ENCODE measurements at places on chromosomes 3 and 15.

DNA sequence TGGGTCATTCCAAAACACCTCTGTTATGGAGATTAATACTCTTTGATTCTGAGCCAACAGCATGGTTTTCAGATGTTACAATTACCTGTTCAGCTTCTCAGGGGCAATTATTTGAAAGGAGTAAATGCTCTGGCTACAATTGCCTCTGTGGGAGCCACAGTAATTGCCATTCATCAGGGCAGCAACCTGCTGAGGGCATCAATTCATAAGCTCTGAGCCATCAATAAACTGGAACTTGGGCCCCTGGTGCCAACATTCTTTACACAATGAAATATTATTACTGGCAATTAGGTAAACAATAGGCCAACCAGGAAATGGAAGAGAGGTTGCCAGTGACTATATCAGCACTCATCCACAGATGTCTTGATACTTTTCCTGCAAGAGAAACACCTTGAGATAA, 660.8 kb downstream of the MECOM start:
- DNase-seq: no peak

DNA sequence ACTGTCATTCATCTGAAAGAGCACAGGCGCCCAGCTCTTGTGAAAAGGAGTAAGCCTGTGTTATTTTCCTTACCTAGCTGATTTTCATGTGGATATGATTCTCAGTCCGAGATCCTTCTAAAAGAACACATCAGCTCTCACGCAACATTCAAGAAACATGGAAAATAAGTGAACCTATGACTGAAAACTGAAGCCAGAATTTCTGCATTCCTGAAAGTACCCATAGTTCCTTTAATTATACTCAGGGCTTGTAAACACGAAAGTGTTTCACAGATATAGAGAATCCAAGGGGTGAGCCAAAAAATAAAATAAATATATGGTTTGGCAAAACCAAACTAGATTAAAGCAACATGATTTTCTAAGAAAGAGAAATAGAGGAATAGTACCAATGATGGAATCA, 100.8 kb upstream of the CHMP2B start:
- no peak for DNase-seq

DNA sequence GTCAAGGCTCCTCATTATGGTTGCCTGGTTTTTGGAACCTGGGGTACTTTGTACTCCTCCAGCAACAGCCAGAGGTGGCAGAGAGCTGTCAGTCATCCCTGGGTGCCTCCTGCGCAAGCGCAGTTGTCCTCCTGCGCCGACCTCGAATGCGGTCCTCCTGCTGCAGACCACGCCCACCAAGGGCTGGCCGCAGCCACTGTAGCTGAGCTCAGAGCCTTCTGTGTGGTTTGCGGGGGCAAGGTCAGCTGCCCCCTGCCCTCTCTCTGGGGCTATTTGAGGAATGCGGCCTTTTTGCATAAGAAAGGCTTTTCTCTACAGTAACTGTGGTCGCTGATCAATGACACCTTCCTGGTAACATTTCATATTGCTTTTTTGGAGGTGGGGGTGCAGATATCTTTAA, 131.3 kb upstream of the SNRPN start:
- DNase-seq: no peak

DNA sequence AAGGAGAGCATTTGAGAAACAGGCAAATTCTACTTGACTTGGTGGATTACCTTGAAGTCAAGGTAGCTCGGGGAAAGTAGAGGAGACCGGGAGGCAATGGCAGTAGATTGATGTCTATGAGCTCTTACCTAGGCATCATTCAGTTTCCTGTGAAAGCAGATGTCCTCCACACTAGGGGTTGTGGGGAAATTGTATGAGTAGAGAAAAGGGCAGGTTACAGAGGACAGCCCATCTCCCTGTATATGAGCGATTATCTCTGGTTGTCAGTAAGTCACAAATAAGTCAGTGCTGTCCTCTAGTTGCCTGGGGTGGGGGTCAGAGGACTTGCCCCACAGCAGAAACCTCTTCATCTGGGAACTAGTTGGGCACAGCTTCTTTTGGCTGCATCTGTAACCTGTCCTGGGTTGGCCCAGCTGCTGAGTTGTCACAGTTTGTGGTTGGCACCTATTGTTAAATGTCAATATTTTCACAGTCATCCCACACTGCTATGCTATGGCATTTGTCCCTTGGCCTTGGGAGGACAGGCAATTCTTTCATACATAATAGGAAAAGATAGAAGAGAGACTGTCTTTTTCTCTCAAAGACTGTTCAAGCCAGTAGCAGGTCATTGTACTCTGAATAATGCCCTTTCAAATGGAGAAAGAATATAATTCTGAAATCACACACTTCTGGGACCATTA, 53.6 kb upstream of the LRRFIP2 start:
- DNase-seq: no peak

GRCh38 chr3:193087336-193087735, 153.7 kb upstream of the PLAAT1 start:
- no peak for DNase-seq

- no peak for DNase-seq
These were observed 35.7 kb upstream of the ACTL6A start for GRCh38 chr3:179526989-179527391.

GRCh38 chr3:178637802-178638201, 101.6 kb downstream of the KCNMB2 start:
- DNase-seq: no peak

DNA sequence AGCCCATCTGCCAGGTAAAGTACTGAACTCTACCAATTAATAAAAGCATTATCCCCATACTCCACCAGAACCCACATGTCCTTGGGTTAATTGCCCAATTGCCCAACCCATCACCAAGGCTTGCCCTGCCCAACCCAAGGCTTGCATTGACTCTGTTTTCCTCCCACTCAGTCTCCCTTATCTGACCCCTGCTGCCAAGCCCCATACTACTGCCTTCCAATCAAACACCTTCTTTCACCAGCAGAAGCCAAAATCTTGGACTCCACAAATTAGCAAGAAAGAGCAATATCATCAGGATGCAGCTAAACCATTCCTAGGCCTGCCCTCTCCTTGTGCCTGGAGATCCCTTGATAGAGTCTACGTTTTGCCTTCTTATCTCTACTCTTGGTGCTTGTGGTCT, 602.9 kb downstream of the NTRK3 start:
- no peak for DNase-seq

GRCh38 chr3:100443690-100444089, 42.4 kb downstream of the LNP1 start:
- DNase-seq: no peak

GRCh38 chr3:55571913-55572312, 84.8 kb upstream of the WNT5A start:
- no peak for DNase-seq

- no peak for DNase-seq
These were observed 348.6 kb upstream of the CCDC54 start for GRCh38 chr3:107028626-107029025.

DNA sequence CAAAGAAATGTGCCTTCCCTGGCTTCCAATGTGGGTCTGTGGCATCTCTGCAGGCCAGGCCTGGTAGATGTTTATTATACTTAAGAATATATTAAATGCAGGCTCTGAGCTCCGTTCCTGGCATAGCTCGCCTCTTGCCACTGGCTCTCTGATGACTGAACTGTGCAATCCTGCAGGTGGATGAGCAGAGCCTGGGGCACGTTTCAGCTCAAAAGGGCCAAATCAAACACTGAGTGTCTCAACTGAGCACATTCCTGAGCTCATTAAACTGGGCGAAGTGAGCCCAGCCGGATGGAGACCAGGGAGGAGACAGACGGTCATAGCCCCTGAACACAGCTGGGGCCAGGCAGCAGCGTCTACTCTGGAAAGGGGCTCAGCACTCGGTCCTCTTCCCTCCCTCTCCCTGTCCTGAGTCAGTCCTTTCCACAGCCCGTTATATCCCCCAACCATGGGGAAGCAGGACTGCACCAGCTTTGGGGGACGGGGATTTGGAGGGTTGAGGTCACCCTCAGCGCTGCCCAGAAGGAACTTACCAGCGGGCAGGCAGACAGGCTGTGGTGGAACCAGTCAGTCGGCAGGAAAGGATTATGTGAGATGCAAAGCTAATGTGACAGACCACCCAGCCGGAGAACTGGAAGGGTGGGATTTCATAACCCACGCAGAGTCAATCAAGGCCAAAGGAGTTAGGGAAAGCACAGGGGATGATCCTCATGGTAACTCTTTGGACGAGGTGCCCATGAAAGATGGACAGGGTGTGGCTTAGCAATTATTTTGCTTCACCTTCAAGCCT, 77.4 kb upstream of the ANKRD34C start:
- no peak for DNase-seq

- no peak for DNase-seq
These were observed 33.6 kb downstream of the MORF4L1 start for GRCh38 chr15:78906316-78906620.

- no peak for DNase-seq
These were observed 34.2 kb downstream of the TXNRD3 start for GRCh38 chr3:126620738-126621137.

DNA sequence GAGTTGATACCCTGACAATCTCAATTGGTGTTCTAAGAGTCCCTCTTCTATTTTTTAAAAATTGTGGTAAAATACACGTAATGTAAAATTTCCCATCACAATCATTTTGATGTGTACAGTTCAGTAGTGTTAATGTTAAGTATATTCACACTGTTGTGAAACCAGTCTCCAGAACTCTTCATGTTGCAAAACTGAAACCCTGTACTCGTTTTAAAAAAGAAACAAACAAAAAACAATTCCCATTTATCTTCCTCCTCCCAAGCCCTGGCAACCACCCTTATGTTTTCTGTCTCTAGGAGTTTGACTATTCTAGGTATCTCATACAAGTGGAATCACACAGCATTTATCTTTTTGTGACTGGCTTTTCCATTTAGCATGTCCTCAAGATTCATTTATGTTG, 28.7 kb upstream of the ALPK3 start:
- no peak for DNase-seq

DNA sequence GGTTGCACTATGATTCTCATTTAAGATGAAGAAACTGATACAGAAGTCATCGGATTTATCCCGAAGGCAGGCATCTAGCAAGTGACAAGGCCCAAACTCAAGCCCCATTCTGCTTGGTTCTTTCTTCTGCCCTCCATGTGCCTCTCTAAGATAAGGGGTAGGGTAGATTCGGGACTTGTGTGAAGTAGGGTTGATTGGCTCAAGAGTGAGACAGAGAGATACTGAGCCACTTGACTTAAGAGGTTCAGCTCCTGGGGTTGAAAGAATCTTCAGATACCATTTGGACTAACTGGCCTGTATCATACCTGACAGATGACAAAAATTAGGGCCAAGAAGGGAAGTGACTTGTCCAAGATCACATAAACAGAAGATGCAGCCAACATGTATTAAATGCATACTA, 891 bp downstream of the RFT1 start:
- no peak for DNase-seq

DNA sequence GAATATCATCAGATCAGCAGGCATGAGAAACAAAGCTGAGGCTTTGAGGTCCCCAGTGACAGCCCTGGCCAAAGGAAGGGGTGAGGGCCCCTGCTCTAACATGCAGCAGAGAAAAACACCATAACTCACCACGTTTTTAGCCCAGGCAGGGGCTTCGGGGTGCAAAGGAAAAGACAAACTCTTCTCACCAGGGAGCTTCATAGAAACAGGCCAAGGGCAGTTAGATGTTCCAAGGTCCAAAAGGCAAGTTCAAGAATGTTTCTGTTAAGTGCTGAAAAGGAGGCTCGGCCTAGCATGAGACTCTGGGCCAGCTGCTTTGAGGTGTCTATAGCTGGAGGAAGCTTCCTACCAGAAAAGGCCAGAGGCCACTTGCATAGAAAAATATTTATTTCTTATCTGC, 608.4 kb upstream of the CFAP20DC start:
- DNase-seq: no peak

GRCh38 chr3:191068946-191069813, 129.9 kb upstream of the OSTN start:
- DNase-seq: no peak

DNA sequence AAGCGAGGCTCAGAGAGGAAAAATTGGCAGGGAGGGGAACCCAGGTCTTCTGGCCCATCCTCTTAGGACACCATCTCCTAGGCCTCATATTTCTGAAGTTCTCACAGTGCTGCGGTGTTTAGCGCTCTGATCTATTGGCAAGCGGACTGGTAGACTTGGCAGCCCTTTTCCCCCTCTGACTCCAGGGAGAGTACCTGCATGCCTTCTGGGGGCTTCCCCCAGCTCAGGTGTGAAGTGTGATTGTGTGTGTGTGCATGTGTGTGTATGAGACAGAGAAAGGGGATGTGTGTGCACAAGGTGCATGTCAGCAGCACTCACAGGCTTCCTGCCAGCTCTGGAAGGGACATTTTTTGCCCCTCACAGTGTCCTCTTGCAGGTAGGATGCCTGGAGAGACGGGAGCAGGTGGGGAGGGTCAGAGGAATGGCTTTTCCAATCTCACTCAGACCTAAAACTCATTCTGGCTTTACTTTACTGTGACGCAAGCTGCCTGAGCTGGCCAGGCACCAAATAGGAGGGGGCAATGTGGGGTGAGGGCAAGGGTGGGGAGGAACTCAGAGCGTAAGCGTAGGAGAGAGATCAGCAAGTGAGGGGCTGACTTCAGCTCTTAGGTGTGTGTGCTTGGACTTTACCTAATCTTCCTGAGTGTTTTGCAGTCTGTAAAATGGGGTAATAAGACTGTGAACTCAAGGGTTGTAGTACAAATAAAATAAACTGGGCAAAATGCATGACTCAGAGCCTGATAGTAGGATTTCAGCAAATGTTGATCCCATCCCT, 4.0 kb upstream of the IL17RE start:
- DNase-seq: no peak

DNA sequence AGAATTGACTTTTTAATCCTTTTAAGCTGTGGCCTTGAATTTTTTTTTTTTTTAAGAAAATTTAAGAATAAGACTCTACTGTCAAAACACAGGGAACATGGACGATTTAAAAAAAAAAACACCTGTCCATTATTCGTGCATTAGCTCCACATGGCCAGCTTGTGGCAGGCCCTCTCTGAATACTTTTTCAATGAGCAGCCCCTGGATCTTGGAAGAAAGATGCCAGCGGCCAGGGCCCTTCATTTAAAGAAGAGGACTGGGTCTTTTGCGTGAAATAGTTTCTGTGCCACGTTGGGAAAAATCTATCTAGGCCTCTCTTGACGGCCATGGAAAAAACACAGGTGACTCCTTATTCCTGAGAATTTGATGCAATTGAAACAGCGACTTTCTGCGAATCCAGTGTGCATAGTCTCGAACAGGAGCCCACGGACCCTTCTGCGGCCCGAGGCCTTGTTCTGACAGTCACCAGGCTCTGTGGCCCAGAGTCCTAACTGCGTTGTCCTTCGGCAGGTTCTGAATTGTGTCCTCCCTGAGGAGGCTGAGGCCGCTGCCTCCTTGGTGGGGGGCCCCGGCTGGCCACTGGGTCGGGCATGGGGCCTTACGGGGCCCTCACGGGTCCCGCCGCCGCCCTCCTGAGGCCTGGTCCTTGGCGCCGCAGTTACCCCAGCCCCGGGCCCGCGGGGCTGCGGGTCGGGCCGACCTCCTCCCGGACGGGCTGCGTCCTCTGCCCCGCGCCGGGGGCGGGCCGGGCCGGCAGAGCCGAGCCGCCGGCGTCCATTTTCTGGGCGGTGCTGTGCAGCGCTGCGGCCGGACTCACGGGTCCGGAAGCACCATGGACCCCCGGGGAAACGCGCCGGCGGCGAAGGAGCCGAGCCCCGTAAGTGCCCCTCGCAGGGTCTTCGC, 33.5 kb downstream of the ZBTB38 start:
- DNase-seq: no peak

Data from cortex of kidney (tissue), 1 donor.